ENCODE measurements at places on chromosomes 2 and 18.

- no peak for DNase-seq
These were observed 131.4 kb upstream of the HAAO start for GRCh38 chr2:42923580-42924417.

- no peak for DNase-seq
These were observed 67.3 kb downstream of the KYNU start for GRCh38 chr2:142944721-142945120.

DNA sequence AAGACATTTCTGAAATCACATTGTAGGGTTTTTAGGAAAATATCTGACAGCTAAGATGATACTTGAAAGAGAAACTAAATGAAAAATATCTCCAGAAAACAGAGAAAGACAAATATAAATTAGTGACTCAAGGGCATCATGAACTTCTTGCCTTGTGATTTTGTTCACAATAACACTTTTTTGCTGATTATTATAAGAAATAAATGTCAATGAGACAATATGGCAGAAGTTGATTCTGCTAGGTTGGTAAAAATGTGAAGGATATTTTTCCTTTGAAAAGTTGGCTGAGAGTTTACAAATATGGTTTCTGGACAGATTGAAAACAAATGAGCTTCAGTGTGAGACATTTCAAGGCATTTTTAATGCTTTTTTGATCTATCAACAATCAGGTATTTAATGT lies 1631.2 kb upstream of the ACVR2A start:
- no peak for DNase-seq

DNA sequence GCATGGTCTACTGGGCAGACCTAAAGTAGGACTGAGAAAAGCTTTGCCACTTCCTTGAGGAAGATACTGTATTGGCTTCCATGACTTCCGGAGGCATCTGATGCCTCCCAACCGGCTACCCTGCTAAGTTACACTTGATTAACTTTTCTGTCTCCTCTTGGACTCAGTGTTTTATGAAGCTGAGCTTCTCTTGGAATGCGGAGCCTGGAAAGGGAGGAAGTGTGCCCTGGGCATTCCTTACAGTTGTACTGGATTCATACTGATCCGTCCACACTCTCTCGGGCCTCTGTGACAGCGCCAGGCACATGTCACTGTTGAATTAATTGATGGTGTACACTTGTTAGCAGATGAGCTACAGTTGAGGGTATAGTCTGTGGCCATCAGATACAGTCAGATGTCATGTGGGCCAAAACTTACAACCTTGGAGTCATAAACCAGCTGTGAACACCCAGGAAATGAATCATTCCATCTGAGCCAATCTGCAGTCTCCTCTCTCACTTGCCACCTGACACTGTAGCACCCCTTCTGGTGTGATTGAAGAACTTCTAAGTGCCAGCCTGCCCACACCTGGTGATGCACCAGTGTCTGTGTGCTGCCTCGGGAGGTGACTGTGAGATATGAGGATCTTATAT lies 122.5 kb downstream of the FHOD3 start:
- no peak for DNase-seq

GRCh38 chr2:11701206-11701605 lies 31.2 kb upstream of the NTSR2 start:
- DNase-seq: no peak

DNA sequence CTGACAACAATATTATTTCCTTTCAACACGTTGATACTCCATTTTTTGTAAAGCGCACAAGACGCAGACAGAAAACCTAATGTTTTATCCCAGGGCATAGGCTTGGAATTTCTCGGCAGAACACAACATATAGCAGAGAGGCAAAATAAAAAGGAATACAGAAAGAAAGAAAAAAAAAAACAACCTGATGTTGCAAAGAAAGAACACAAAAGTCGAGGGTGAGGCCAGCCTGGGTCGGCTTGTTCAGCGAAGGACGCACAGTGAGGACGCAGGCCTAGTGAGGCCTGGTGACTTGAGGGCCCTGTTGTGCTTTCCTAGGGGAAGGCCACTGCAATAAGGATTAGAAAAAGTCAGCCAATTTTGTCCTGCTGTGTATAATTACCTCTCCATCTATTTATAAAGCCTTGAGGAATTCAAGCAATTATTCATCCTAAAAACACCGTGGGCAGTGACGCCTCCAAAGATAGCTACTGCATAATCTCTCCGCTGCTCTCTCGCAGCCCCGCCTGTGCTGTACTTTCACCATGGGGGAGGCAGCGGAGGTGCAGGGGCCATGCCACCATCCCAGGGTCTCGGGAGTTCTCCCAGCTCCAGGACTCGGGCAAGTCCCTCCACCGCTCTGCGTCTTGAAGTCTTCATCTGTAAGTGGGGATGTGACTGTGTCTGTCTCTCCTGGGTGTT lies 61.9 kb upstream of the SH3RF3 start:
- no peak for DNase-seq

GRCh38 chr2:47767880-47768609 lies 14.9 kb upstream of the MSH6 start:
- no peak for DNase-seq

- DNase-seq: no peak
These were observed 132.7 kb upstream of the EPC2 start for GRCh38 chr2:148511883-148512282.

GRCh38 chr2:210591663-210592062 lies 35.3 kb downstream of the CPS1 start:
- DNase-seq: peak; percentile 74

DNA sequence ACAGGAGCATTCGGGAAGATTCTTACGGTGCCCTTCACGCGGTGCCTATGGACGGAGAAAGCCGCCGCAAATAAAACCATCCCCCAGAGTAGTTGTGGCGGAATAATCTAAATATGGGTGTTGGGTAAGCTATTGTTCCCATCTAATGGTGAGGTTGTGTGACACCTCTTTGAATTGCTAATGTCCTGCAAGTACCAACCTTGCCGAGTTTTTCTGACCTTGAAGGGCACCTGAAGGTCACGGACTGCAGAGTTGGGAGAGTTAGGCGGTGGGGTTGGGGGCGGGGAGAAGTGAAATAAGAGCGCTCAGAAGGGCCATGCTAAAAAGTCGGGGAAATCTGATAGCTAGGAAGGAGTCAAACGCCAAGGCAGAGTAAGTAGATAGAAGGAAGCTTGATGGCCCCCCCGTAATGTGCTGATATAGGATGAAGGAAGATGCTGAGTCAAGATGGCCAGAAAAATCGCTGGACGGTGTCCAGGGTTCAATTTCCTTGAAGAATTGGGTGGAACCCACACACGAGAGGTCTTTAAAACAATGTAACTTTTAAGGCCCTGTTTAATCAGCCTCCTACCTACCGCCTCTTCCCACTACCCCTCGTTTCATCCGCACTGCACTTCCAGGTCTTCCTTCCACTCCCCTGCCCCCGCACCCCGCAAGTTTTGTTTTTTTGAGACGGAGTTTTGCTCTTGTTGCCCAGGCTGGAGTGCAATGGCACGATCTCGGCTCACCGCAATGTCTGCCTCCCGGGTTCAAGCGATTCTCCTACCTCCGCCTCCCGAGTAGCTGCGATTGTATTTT lies 600 bp downstream of the KATNAL2 start:
- peak; percentile 42 for DNase-seq

- DNase-seq: no peak
These were observed 16.3 kb downstream of the HS1BP3 start for GRCh38 chr2:20634507-20635112.

DNA sequence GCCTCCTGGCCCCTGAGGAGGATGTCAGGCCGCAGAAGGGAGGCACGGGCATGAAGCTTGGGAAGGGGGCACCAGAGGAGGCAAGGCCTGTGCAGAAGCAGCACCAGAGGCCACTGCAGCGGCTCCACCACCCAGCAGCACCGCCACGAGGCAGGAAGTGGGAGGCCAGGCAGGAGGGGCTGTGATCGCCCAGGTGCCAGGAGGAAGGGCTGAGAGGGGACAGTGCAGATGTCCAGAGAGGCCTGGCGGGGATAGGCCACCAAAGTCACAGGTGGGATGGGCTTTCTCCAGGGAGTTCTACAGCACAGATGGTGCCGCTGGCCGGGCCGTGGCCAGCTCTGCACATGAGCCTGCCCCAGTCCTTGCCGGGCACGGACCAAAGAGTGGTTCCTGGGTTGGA lies 6.0 kb upstream of the ALPI start:
- no peak for DNase-seq

- DNase-seq: no peak
These were observed 643.1 kb downstream of the CNTNAP5 start for GRCh38 chr2:124668161-124668560.

DNA sequence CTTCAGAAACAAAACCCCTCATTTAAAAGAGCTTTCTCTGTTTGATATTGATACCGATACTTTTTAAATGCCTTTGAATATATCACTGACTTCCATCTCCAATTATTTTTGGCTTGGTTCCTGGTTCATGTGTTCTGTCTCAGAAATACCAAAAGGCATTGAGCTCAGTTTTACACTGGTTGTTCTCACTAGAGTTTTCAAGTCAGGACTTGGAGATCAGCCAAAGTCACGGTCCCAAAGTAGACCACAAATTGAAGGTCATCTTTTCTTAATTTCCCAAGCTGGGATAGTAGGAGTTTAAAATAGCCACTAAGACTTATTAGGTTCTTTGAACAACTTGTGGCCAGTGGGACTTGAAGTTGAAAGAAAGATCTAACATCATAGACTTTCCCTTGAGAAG lies 24.2 kb downstream of the DHRS9 start:
- no peak for DNase-seq

DNA sequence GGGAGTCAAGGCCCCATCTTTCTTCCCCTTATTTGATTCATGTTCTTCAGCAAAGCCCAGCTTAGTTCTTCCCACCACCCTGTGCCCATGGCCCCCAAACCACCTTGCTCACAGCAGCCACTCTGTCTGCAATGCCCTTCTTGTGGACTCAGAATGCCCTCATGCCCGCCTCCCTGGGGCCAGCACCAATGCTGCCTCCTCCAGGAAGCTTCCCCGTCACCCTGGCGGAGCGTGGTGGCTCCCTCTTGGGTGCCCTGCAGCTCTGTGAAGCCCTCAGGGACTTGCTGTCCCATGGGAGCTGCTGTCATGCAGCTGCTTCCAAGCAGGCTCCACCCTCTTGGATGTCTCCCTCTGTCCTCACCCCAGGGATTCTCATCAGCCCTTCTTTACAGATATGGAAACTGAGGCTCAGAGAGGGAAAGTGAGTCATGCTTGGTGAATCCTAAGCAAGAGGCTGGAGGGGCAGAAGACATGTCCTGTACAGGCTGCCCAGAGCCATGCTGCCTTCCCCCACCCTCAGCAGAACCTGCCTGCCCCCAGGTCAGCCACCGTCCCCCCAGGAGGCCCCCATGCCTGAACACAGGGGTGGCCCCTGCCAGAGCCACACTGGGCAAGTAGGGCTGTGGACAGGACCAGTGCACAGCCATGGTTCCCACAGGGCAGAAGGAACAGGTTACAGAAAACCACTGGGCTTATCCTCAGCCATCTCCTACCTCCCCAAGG lies 11.8 kb upstream of the DUSP2 start:
- DNase-seq: no peak

DNA sequence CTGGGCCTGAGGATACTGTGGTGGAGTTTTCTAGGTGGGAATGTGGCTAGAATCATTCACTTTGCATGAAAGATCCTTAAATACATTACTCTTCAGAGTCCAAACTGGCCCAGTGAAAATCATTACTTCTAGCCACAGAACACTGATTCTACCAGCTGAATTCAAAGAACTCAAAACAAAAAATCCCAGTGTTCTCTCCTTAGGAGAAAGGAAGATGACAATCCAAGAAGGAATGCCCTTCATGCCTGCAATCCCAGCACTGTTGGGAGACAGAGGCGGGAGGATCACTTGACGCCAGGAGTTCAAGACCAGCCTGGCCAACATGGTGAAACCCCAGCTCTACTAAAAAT lies 35.2 kb downstream of the FAM228A start:
- DNase-seq: no peak

DNA sequence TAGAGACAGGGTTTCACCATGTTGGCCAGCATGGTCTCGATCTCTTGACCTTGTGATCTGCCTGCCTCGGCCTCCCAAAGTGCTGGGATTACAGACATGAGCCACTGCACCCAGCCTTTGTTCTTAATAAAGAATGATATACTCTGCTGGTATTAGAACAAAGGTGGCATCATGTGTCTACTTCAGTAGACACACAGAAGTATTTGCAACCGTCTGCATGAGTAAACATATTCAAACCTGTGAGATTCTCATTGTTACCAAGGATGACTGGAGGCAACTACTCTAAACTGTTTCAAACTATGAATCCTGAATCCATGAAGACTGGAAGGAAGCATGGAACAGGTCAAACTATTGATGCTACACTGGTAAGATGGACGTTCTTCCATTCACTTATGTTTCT lies 32.1 kb downstream of the MBD2 start:
- DNase-seq: no peak

DNA sequence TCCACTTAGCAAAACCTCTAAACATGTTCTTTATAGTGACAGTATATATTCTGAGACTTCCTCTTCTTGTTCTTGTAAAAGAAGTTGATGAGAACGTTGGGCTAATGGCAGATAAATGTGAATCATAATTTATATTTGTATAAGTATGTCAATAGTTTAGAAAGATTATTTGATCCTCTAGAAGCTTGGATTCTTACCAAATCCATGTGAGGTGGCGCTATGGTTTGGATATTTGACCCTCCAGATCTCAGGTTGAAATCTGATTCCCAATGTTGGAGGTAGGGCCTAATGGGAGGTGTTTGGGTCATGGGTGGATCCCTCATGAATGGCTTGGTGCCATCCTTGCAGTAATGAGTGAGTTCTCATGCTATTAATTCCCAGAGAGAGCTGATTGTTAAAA lies 29.8 kb upstream of the SCN1A start:
- no peak for DNase-seq

GRCh38 chr2:191114403-191114886 lies 36.3 kb downstream of the STAT4 start:
- DNase-seq: peak; percentile 28

DNA sequence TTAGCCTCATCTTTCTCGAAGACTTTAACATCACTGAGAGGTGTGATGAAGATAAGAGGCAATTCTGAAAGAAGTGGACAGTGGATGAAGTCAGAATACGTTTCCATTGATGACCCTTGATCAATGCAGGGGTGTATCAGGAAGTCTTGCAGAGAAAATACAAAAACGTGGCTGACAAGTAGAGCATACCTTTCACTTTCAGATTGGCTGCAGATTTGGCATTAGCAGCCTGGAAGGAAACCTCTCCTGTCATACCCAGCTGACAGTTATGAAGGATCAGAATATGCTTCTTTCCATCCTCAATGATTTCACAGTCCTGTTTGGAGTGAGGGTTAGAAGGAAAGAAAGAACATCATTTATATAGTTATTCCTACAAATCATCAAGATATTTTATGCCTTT lies 152.5 kb downstream of the PLEKHA3 start:
- no peak for DNase-seq

- no peak for DNase-seq
These were observed 113.4 kb upstream of the AQP4 start for GRCh38 chr18:26978812-26979341.

DNA sequence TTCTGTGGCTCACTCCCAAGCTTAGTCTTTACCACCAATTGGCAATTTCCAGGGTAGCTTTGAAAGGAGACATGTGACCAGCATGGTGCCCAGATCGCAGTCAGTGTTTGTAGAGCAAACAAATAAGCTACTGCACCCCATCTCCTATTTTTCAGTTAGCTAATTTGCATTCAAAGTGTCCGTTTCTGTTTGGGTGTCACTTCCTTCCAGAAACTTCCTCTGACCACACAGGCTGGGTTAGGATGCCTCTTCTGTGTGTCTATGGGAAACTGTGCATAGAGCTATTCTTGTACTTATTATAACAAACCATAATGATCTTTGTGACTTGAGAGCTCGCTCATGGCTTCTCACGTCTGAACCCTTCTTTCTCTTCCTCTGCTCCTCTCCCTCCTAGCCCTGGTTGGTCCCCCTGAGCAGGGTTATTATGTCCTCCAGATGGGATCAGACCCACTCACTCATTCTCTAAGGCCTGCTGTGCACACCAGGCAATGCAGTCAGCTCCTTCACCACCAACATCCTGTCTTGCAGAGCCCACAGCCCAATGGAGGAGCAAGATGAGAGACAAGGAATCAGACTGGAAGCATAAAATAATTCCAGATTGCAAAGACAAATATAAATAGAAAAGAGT lies 101.2 kb upstream of the ALK start:
- DNase-seq: no peak

Data from pons (tissue), 1 donor.